ENCODE measurements at places on chromosomes 2 and 18.

DNA sequence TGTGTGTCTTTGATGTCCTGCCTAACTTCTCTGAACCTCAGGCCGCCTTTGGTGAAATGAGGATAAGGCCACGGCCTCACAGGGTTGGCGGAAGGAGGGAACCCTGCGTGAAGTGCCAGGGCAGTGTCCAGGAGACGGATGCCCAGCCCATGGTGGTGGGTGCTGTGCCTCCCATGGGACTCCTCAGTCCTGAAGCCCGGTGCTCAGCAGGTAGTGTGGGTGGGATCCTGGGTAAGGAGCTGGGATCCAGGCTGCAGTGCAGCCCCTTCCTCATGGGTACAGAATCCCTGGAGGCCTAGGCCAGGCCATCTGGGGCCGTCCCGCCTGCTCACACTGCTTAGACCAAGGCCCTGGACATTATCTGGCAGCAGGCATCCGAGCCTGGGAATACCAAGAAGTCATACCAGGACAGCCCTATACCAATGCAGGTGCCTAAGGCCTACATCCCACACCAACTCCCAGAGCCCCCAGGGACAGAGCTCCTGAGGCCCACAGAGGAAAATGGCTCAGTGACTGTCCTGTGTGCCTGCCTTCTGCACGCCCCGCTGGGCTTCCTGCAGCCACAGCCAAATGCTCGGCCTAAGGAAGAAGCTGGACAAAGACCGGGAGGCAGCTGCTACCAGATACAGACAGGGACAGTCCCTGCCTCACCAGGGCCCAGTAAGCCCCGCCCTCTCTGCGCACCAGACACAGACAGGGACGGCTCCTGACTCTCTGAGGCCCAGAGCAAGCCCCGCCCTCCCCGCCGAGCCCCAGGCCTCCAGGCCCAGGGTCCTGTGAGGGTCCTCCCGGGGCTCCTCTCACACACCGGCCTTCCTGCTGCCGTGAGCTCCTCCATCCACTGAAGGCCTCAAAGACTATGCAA lies 78.0 kb downstream of the NDUFA10 start:
- DNase-seq: no peak

GRCh38 chr2:39141334-39142271 lies 20.8 kb upstream of the SOS1 start:
- no peak for DNase-seq

DNA sequence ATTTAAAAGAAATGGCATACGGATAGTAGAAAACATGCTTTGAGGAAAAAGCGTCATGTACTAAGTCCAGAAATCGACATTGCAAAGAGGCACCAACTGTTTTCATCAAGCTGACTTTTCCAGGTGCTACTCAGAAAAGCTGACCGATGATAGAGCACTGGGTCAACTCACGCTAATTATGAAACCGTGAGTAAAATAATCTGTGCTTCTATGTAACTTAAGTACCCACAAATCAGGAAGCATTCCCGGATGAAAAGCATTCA lies 353 bp upstream of the NUP35 start:
- DNase-seq: peak; percentile 83

GRCh38 chr2:10536569-10537133 lies 88.5 kb upstream of the ODC1 start:
- no peak for DNase-seq

DNA sequence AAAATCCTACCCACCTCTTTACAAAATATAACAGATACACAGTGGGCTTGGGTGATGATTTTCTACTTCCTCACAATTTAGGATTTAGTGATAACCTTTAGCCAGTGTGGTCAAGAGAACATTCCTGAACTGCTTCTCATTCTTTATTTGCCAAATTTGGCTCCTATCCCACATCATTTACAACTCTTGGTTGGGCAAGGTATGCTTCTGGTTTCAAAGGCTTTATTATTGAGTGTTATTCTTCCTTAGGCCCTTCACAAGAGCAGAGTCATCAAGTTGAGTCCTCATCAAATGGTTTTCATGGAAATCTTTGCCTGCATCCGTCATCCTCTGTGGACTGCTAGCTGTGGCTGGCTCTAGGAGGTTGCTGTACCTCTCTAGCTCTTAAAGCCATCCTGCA lies 472.0 kb upstream of the ETAA1 start:
- no peak for DNase-seq

DNA sequence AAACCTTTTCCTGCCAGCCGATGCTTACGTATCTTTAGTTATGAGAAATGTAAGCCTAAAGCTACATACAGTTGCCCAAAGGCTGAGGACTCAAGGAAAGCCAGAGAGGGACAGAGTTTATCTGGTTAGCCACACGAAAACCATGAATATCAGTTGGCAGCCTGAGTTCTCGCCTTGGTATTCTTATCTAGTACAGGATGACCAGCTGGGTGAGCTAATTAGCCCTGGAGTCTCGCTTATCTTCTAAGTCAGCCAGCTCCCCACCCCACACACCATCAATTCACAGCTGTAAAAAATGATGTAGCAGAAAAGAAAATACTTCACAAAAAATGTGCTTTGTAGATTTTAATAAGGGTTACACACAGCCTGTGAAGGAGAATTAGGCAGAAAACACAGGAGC lies 617.5 kb upstream of the SOX11 start:
- no peak for DNase-seq

DNA sequence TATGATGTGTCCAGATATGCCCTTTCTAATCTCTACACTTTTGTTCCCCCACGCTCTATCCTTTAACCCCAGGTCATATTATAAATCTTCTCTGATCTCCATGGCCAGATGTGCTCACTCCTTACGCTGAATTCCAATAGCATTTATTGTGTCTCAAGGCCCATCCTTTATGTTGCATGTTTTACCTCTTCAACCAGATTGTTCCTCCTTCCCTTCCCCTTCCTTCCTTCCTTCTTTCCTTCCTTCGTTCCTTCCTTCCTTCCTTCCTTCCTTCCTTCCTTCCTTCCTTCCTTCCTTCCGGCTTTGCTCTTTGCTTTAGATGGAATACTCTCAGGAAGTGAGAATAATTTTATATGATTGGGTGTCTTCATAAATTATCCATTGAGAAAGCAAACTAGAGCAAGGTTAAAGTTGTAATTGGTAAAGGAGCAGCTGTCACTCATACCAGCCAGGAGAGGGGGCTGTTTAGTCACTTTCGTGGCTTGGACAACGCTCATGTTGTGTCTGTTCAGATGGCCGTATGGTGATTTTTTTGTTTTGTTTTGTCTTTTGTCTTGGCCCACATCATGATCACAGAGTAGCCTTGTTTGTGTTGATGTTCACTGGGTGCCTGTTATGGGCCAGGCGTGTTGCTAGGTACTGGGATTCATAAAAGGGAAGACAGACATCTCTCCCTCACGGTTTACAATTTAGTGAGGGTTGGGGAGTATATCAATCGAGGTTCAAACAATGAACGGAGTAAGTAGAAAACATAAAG lies 68.0 kb downstream of the DAW1 start:
- DNase-seq: peak; percentile 58

- no peak for DNase-seq
These were observed 7.2 kb upstream of the ANKRD29 start for GRCh38 chr18:23669804-23670405.

DNA sequence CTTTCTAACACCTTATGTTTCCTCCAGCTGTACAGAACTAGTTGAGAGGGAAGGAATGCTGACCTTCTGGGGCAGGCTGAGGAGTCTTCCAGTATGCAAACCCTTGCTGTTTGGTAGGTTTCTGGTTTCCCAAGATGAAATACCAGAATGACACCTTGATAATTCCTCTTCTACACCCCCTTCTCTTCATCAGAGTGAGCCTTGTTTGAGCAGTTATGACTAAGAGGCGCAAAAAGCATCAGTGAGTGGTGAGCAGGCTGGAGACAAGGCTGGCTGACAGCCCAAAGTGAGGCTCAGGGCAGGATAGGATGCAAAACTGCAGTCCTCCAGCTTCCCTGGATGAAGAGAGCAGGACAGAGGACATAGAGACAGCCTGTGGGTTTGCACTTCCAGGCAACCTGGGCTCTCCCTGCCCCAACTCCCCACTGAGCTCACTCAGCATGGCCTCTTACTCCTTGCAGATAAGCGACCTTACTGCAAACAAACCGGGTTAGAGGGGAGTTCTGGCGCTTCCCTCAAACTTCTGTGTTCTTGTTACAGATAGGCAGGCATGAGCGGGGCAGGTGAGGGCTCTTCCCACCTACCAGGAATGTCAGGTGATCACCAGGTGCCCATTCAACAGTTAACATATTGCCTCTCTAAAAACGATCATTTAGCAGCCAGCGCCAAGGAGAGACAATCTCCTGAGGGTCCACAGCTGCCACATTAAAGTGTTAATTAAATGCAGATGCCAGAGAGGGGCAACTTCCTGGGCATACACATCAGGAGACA lies 5.4 kb downstream of the MPPE1 start:
- no peak for DNase-seq

- no peak for DNase-seq
These were observed 49.0 kb upstream of the GLI2 start for GRCh38 chr2:120686511-120687168.

DNA sequence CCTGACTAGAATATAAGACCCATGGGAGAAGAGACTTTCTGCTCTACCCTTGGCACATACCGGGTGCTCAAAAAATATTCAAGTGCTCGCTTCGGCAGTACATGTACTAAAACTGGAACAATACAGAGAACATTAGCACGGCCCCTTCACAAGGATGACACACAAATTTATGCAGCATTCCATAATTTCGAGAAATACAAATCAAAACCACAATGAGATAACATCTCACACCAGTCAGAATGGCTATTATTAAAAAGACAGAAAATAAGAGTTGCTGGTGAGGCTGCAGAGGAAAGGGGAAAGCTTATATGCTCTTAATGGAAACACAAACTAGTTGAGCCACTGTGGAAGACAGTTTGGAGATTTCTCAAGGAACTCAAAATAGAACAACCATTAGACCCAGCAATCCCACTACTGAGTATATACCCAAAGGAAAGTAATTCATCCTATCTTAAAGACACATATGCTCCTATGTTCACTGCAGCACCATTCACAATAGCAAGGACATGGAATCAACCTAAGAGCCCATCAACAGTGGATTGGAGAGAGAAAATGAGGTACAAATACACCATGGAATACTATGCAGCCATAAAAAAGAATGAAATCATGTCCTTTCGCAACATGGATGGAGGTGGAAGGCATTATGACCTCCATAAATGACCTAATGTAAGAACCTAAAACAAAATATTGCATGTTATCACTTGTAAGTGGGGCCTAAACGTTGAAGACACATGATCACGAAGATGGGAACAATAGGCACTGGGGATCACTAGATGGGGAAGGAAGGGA lies 71.6 kb upstream of the CYP1B1 start:
- no peak for DNase-seq

DNA sequence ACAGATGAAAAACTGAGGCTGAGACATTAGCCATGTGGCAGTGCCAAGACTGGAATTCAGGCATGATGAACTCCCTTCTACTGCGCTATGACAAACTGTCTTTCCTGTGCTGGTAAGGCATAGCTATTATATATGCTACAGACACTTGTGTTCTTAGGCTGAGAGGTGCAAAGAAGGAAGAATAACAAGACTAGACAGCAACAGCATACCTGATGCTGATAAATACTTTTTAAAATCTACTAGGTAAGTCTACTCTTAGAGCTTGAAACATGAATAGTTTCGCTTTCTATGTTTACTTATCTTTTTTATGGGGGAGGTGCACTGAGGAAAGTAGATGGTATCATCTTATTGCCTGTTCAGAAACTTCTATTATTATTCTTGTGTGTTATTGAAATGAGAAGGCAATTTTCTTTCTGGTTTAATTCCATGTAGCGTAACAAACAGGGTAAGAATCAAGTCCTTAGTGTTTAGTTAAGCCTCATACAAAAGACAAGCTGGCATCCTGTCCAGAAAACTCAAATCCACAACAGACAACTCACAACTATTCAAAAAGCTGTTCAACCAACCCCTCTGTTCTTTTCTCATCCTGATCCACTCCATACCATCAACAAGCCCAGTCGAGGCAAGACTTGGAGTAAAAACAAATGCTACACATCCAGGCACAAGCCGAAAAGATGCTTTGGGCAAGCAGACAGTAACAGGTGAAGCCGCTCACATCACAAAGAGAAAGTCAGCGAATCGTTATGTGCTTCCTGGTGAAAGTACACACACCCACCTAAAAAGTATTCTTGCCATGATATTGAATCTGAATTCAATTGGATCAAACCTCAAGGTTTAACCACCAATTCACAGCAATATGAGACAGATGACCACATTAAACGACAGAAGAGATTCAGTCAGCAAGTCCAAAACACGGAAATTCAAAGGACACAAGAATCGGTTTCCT lies 1.5 kb downstream of the TTC32 start:
- no peak for DNase-seq

- no peak for DNase-seq
These were observed 326.8 kb downstream of the PIK3C3 start for GRCh38 chr18:42281851-42282250.

DNA sequence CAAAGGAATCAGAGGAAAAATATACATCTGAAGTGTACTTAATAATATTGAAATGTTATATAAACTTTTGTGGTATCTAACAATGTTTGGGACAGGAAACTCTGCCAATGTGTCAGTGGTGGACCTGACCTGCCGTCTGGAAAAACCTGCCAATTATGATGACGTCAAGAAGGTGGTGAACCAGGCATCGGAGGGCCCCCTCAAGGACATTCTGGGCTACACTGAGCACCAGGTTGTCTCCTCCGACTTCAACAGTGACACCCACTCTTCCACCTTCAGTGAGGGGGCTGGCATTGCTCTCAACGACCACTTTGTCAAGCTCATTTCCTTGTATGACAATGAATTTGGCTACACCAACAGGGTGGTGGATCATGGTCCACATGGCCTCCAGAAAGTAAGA lies 32.6 kb downstream of the CALCRL start:
- no peak for DNase-seq

DNA sequence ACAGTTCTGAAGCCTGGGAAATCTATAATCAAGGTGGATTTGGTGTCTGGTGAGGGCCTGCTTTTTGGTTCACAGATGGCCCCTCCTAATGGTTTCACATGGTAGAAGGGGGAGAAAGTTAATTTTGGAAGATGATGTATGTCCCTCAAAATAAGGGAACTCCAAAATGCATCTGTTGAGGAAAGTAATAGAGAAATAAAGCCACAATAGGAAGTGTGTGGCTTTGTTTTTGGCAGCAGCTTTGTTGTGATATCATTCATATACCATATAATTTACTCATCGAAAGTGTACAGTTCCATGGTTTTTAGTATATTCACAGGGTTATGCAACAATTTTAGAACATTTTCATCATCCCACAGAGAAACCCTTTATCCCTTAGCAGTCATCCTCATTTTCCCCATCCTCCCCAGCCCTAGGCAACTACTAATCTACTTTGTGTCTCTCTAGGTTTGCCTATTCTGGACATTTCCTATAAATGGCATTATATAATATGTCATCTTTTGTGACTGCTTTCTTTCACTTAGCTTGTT lies 274.0 kb upstream of the FAM98A start:
- DNase-seq: no peak

- no peak for DNase-seq
These were observed 15.5 kb downstream of the KCNIP3 start for GRCh38 chr2:95312543-95313201.

DNA sequence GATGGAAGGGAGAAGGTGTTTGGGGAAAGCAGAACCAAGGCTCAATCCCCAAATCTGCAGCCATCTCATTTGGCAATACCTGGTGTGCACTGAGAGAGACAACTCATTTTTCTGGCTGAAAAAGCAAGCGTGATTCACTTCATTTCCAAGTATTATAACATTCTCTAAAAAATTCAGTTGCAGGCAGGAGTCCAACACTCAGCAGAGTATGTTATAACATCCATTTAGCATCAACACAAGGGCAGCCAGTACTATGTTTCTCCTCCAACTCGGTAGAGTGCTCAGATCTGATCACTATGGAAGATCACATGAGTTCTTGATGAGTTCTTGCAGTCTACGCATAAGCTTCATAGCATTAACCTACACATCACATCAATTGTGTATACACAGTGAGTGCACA lies 99.4 kb upstream of the PID1 start:
- DNase-seq: no peak

GRCh38 chr2:120395221-120396012 lies 49.5 kb downstream of the INHBB start:
- DNase-seq: no peak

All from NCI-H2081 treated with DMSO at 0.1 percent for 48 hours (cell line).